Stimulated activated CD4-positive, alpha-beta T cell treated with anti-CD3 and anti-CD28 coated beads, TNF-alpha, amount 100 ng/mL, for 24 hours (primary cell): ENCODE measurements at places on chromosomes 7 and 10.

- no peak for DNase-seq
Measured at GRCh38 chr10:102599565-102600327, 44.5 kb upstream of the TRIM8 start.

DNA sequence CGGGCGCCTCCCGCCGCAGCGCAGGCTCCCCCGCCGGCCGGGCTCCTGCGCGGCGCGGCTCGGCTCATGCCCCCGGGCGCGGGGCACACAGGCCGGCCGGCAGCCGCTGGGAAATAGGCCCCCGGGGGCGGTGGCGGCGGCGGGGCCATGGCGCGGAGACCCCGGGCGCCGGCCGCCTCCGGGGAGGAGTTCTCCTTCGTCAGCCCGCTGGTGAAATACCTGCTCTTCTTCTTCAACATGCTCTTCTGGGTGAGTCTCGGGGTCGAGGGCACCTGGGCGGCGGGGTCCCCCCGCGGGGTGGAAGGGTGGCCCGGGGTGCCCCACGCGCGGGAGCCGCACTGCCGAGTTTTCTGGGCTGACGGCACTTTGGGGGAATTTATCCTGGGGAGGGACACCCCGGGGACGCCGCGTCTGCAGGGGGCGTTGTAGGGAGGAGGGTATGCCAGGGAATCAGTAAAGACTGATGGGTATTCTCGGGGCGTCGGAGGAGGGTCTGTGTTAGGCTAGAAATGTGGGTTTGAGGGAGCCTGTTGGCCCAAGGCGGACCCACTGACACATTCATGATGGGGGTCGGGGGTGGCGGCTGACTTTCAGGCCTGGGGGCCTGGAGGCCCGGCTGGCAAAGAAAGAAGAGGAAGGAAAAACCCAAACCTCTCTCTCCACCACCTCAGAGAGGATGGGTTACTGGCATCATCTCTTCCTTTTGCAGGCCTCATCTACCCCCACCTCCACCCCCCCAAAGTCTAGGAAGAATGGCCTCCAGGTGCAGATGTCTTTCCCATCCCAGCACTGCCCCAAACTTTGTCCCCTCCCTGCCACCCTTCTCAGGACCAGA lies 544 bp downstream of the TSPAN33 start:
- no peak for DNase-seq

DNA sequence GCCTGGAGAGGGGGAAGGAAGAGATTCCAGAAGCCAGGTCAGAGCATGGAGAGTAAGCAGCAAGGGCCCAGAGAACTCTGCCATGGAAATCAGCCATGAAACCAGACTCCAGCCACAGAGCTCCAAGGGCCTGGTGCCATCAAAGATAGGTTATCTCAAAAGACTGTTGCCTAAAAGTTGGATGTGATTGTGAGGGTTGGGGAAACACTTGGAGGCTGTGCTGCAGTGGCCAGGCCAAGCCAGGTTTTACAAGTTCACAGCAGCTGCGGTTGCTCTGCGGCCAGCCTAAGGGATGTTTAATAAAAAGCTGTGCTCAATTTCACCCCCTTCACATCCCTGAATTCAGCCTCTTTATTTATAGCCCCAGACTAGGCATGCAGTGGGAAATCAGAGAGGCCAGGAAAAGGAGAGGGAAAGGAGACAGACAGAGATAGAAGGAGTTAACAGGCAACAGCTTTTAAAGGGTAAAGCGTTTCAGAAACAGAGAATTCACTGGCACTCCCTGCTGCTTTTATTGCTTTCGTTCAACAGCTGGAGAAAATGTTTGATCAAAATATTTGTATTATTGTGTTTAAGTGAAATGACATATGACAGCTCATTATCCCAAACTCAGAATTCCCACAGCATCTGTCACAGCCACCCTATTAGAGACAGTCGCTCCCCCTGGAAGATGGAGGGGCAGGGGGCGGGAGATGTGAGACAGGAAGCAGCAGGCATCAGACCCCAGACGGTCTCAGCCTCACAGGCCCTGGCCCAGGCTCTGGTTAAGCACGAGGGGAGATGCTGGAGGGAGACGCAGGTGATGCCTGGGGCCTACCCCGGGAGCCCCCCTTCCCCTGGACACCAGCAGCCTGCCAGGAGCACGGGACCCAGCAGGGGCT lies 140.1 kb downstream of the GLI3 start:
- no peak for DNase-seq

- no peak for DNase-seq
Measured at GRCh38 chr10:51654918-51655317, 44.5 kb downstream of the CSTF2T start.

GRCh38 chr7:42720012-42720411 lies 191.9 kb downstream of the C7orf25 start:
- DNase-seq, result no peak

GRCh38 chr7:24939416-24939815 lies 40.6 kb downstream of the OSBPL3 start:
- no peak for DNase-seq

DNA sequence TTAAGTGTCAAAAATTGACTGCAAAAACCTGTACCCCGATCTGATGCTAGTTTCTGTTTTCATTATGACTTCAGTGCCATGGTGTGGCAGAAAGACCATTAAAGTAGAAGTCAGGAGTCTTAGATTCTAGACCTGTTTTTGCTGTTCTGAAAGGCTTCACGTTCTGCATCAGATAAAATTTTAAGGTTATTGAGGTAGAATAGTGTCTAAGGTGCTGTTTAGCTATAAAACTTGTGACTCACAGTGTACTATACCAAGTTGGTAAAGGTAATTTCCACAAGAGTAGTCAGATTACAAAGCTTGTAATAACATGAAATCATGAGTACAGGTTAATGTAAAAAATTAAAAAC lies 38.6 kb downstream of the ZNRF2 start:
- no peak for DNase-seq

GRCh38 chr10:30840395-30841050 lies 191.1 kb downstream of the ZNF438 start:
- DNase-seq, result no peak

GRCh38 chr10:66832781-66833422 lies 92.9 kb upstream of the LRRTM3 start:
- no peak for DNase-seq

- peak; percentile 42 for DNase-seq
Measured at GRCh38 chr7:43735802-43736603, 6.7 kb upstream of the COA1 start.

DNA sequence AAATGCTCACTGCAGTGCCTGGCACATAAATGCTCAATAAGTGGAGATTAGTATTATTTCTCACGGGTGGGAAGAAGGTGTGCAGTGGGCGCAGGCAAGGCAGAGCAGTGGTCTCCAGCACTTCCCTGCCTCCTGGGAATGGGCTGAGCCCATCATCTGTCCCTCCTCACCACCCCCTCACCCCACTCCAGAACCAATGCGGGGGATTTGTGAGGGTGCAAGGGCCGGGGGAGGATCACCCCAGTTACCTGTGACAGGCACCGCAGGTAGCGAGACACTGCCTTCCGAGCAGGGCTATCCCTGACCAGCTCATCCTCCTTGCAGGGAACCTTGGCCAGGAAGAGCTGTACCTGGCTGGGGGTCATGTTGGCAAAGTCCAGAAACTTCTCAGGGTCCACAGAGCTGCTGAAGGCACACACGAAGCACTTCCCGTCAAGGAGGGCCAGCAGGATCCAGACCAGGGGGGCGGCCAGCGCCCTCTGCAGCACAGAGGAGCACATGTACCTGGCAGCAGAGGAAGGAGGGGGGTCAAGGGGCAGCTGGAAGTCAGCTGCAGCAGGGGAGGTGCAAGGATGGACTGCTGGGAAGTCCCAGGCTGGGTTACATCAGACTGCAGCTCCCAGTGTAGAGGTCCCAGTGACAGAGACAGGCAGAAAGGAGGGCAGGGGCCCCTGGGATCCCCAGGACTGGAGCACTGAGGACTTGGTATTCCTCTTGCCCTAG lies 2.8 kb downstream of the CALHM3 start:
- DNase-seq, result no peak

- DNase-seq, result no peak
Measured at GRCh38 chr10:8586504-8586903, 532.0 kb downstream of the GATA3 start.

- DNase-seq, result no peak
Measured at GRCh38 chr7:90551036-90551435, 45.1 kb upstream of the CDK14 start.

- DNase-seq, result no peak
Measured at GRCh38 chr10:48476279-48476982, 128.4 kb downstream of the ARHGAP22 start.

DNA sequence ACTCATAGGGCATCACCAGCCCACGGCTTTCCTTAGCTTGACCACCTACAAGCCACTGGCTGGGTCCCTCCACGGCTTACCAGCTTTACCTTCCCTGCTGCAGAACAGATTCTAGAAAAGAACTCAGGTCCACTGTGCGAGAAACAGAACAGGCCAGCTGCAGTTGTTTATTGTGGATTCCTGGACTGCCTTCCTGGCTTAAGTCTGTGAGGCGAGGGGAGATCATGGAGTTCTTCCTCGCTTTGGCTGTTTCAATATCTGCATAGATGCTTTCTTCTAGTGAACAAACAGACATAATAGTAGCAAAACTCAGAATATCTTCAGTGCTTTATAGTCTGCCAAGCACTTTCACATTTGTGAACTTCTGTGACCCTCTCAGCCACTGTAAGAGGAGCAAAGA lies 162.9 kb upstream of the HABP2 start:
- DNase-seq, result no peak

DNA sequence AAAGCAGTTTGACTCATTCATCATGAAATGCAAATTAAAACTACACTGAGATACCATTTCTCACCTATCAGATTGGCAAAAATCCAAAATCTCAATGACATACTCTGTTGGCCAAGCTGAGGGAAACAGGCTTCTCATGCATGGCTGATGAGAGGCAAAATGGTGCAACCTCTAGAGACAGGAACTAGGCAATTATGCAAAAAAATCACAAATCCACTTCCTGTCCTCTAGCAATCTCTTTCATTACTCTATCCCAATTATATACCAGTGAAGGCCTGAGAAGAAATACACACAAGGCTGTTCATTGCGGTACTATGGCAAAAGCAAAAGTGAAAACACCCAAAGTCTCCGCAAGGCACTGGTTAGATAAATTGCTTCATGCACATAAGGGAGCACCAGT lies 25.9 kb upstream of the PTPRN2 start:
- no peak for DNase-seq

GRCh38 chr10:113565364-113565763 lies 12.5 kb downstream of the HABP2 start:
- no peak for DNase-seq

- DNase-seq, result no peak
Measured at GRCh38 chr7:42381161-42381560, 144.2 kb upstream of the GLI3 start.

DNA sequence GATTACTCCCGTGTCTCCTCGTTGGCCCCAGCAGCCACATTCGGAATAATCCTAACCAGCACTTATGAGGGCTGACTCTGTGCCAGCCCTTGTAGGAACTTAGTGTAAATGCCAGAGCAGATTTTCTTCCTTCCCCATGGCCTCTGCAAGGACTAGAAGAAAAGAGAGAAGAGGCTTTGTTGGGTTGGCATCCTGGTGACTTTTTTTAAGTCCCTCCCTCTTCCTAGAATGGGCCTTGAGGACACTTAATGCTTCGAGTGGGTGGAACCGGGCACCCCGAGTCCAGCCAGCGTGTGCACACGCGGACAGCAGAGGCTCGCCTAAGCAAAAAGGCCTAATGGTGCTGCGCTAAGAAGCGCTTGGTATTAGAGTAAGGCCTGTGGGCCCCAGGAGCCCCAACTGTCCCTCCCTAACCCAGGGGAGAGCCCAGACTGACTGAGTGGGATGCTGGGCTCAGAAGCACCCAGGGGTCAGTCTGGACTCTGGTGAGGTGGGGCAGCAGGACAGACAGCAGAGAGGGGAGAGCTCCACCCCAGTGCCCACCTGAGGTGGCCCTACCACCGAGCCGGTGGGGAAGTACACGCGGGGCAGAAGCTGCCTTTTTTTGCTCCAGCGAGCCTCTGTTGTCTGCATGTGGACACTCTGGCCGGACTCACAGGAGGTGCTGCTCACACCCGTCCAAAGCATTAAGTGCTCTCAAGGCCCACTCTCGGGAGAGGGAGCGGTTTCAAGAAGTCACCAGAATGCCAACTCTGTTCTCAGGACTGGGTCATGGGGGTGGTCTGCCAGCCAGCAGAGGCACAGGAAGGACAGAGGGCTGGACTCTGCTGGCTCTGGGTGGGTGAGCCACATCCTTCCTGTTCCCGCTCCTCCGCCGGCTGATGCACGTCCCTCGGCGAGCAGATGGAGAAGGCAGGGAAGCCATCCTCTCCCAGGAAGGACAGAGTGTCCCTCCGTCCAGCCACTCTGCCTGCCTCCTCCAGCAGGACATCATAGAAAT lies 12.5 kb downstream of the ITPRIP start:
- no peak for DNase-seq

DNA sequence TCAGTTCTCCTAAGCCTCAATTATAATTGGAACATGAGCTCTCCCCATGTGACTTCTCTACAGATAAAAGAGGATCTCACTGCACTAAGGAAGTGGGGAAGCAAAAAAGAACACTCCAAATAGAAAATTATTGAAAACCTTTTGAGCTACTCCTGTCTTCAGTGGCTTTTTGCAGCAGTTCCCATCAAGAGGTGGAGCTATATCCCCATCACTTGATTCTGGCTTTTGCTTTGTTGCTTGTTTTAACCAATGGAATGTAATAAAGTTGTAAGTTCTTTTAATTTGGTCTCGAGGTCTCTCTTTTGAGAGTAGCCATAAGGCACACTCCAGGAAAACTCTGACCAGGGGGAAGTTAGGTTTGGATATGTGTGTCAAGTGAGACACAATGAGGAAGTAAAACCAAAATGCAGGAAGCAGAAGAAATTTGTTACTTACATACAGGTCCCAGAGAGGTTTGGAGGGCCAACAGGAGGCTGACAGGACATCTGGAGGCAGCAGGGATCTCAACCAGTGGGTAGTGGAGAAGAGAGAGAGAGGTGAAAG lies 569.4 kb downstream of the HTR7 start:
- no peak for DNase-seq

GRCh38 chr10:11573497-11573896 lies 38.0 kb downstream of the USP6NL start:
- DNase-seq, result no peak

- DNase-seq, result no peak
Measured at GRCh38 chr10:62613859-62614258, 190.7 kb upstream of the ADO start.

- no peak for DNase-seq
Measured at GRCh38 chr10:62651341-62651740, 153.2 kb upstream of the ADO start.

DNA sequence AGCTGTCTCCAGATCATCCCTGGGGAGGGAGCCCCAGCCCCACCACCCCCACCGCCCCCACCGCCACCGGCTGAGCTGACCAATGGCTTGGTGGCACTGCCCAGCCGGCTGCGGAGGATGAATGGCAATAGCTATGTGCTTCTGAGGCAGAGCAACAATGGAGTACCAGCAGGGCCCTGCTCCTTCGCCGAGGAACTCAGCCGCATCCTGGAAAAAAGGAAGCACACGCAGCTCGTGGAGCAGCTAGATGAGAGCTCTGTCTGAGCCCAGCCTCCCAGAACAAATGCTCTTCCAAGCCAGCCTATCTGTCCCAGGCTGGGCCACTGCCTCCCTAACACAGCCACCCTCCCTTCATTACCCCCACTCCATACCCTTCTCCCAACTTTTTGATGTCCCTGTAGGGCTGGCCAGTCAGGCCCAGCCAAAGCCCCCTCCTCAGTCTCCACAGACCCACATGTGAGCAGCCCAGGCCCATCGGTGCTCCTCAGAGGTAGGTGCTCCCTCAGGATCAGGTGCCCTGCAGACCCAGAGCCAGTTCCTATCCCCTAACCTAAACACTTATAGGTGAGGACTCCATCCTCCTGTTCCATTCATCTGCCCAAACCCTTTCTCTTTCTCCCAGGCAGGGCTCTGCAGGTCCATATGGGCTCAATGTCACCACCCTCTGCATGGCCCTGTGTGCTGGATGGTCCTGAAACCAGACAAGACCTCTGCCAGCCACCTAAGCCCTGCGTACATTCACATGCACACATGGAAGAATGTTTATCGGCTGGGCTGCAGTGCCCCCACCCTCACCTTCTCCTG lies 3.2 kb downstream of the MRPL43 start:
- DNase-seq, result no peak
